SK-N-SH (cell line): ENCODE measurements at places on chromosomes 1 and 21. TPM values are rescaled to one million over a fixed set of nuclear protein-coding genes. Genes with fewer than 3 reads are reported as not detected.

The GJA9 gene
- polyA plus RNA-seq, result not detected in 2 replicates

The VAMP4 gene
- polyA plus RNA-seq, result 2.5 and 3.3 TPM in 2 replicates

The RCSD1 gene
- polyA plus RNA-seq, result 0.02 and 0.03 TPM in 2 replicates

The BRDT gene
- not detected in 2 replicates for polyA plus RNA-seq

The ALDH4A1 gene
- 18.5 and 26.2 TPM in 2 replicates for polyA plus RNA-seq

The EFCAB7 gene
- 2.4 and 2.7 TPM in 2 replicates for polyA plus RNA-seq

The ELAVL4 gene
- polyA plus RNA-seq, result 2.7 and 6.0 TPM in 2 replicates

The AMIGO1 gene
- 0.93 and 0.95 TPM in 2 replicates for polyA plus RNA-seq

The GRHL3 gene
- 0.05 TPM in 1 of 2 replicates, not detected in the other for polyA plus RNA-seq

The CD1B gene
- polyA plus RNA-seq, result not detected in 2 replicates

The KRTAP10-10 gene
- not detected in 2 replicates for polyA plus RNA-seq

The ZNF678 gene
- 1.3 and 1.7 TPM in 2 replicates for polyA plus RNA-seq

The CD34 gene
- 0.59 and 0.62 TPM in 2 replicates for polyA plus RNA-seq

The XKR8 gene
- 0.02 TPM in 1 of 2 replicates, not detected in the other for polyA plus RNA-seq

The THEMIS2 gene
- polyA plus RNA-seq, result 4.1 and 4.9 TPM in 2 replicates

The ABCD3 gene
- polyA plus RNA-seq, result 6.5 and 8.7 TPM in 2 replicates

The GPR61 gene
- polyA plus RNA-seq, result not detected in 2 replicates
